Suppressor macrophage treated with lipopolysaccharide for 4 hours (primary cell): ENCODE measurements at places on chromosomes 6 and 20.

- peak; percentile 79 for DNase-seq
Observed at GRCh38 chr6:5657684-5658430, 348.9 kb downstream of the NRN1 start.

DNA sequence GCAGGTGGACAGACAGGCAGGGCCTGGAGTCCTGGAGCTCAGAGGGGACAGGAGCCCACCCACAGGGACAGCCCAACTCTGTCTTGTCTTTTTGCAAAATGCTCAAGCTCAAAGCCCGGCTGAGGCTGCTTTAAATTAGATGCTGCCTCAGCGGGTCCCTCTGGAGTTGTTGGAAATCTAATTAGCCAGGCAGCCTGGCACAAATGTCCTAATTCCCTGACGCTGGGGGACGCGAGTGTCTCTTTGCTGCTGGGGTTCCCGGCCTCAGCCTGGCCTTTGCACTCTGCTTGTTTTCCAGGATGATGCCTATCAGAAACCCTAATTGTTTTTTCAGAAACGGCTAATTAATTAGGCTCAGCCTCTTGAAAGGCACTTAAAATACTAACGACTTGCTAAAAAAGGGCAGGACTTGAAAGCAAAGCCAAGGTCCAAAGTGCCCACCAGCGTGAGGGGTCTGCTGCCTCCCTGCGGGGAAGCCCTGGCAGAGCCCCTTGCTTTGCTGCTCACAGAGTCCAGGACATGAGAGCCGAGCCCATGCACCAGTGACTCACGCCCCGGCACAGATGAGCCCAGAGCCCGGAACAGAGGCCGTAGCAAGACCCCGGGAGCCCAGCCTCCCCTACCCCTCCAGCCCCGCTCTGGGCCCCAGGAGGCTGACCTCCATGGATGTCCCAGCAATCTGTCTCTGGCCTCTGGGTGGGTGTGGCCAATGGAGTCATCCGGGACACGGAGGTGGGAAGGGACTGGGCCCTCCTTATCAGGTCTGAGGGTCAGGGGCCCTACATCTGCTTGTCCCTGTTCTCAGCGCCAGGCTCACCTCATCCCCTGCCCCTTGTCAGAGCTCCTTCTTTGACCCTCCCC is 46.0 kb upstream of the BHLHE23 start:
- no peak for DNase-seq

GRCh38 chr20:1667502-1668085 is 10.0 kb upstream of the SIRPG start:
- no peak for DNase-seq

- DNase-seq = no peak
Observed at GRCh38 chr6:153051801-153052200, 49.3 kb upstream of the MTRF1L start.

DNA sequence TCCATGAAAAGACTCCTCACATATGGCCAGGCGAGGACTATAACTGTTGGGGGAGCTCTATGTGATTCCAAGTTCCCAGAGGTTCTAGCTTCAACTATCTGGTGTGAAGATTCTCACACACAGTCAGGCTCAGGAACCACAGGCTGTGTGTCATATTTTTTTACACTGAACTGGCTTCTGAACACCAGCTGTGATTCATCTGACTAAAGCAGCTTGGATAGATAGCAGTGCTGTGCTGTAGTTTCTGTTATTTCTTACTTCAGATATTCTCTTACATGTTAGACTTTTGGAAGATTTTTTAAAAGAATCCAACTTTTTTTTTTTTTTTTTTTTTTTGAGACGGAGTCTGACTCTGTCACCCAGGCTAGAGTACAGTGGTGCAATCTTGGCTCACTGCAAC is 140.7 kb upstream of the MCHR2 start:
- no peak for DNase-seq

- DNase-seq = no peak
Observed at GRCh38 chr20:34090645-34091044, 21.4 kb downstream of the EIF2S2 start.

- DNase-seq = no peak
Observed at GRCh38 chr6:21504790-21505189, 88.8 kb upstream of the SOX4 start.

GRCh38 chr6:128208851-128209580 is 308.2 kb upstream of the THEMIS start:
- no peak for DNase-seq

GRCh38 chr6:85537055-85537494 is 56.6 kb downstream of the SNX14 start:
- DNase-seq = peak; percentile 19

GRCh38 chr6:13813026-13813425 is 1.3 kb downstream of the MCUR1 start:
- DNase-seq = no peak

DNA sequence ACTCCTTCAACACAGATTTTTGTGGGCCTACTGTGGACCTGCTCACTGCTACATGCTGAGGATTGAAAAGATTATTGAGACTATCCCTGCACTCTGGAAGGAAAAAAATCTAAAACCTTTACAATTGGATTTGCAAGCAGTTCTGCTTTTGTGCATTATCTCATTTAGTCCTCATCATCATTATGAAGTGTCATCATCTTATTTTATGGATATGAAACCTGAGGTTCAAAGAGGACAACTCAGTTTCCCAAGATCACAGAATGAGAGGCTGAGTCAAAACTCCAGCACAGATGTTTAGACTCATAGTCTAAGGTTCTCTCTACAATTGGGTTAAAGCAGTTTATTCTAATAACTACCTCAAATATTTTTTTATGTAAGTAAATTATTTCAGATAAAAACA is 160.2 kb upstream of the MARCKS start:
- peak; percentile 93 for DNase-seq

DNA sequence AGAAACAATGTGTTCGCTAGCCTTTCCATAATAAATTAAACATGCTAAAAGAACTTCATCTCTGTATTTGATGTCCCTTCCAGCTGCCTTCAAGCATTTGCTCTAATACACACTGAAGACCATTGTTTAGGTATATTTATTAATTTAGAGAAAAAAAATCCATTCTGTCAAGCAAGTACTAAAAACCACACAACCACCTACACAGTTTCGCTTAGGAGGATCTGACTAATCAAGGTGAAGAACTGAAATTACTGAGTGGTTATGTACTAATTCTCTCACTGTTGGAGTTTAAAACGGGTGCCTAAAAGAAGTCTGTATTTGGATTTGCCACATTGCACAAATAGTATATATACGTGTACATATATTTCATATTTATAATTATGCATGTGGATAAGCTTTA is 58.9 kb downstream of the GMDS start:
- DNase-seq = no peak

DNA sequence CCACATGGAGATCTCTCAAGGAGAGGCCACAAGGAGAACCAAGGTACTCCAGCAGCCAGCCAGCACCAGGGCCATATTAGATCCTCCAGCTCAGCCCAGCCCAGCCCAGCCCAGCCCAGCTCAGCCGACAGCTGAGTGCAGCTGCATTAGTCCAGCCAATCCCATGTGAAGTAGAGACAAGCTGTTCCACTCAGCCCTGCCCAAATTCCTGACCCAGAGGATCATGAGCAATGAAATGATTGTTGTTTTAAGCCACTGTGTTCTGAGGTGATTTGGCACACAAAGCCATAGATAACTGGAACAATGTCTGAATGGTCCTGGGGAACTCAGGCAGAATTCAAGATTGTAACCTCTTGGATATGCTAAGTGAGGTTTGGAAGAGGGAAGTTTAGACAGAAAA is 59.5 kb upstream of the BMP2 start:
- no peak for DNase-seq

DNA sequence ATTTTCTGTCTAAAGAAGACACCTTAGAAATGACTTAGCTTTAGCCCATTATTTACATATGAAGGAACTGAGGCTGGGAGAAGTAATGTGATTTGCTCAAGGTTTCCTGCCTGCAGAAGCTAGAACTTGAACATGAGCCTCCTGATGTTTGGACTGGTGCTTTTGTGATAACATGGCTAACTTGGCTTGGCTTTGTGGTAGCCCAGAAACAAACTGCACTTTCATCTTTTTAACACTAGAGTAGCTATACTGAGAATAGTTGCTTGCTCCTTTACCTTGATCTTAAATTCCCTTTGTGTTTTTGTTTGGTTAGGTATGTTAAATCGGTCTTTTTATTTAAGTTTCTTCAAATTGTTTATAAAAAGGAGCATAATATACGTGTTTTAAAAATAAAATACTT is 163.5 kb upstream of the MANEA start:
- DNase-seq = no peak

DNA sequence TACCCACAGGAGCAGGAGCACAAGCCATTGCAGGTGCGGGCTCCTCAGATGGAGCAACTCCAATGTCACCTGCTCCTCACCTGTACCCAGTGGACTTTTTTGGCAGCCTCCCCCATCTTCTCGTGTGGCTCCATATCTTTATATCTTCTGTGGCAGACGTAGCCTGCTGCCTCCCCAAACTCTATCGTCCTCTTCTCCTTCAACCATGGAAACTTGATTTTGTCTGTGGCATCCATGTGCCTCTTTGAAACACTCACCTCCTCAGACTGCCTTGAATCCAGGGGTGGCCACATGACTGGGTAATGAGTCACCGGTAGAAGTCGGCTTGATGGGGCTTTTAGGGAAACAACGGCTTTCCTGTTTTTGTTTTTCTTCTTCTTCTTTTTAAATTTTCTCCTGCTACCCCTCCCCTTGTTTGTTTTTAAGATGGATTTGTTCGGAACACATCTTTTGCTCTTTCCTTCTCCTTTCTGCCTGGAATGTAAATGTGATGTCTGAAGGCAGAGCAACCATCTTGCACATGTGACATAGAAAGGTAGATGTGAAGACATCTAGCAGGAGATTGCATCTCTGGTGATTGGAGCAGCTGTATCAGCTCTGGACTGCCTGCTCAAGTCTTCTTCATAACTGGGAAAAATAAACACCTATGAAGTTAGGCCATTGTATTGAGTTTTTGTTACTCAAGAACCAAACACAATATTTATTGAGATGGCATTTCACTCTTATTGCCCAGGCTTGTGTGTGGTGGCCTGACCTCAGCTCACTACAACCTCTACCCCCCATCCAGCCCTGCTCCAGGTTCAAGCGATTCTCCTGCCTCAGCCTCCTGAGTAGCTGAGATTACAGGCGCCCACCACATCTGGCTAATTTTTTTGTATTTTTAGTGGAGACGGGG is 69.9 kb upstream of the DDR1 start:
- peak; percentile 79 for DNase-seq

DNA sequence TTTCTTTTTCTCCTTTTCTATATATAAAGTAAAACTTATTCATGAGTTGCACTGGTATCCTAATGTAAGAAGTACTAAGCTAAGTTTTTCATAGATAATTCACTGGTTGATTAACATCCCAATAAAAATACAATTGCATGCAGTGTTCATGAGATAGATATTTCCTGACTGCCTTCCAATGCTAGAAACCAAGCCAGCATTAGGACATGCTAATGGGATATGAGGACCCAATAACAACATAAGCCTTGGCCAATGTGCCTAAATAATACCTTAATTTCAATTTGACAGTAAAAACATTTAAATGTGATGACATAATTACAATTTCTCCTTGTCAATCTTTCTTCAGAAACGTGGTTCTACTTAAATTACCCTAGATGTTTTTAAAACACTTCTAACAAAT is 152.7 kb downstream of the RNGTT start:
- DNase-seq = no peak

DNA sequence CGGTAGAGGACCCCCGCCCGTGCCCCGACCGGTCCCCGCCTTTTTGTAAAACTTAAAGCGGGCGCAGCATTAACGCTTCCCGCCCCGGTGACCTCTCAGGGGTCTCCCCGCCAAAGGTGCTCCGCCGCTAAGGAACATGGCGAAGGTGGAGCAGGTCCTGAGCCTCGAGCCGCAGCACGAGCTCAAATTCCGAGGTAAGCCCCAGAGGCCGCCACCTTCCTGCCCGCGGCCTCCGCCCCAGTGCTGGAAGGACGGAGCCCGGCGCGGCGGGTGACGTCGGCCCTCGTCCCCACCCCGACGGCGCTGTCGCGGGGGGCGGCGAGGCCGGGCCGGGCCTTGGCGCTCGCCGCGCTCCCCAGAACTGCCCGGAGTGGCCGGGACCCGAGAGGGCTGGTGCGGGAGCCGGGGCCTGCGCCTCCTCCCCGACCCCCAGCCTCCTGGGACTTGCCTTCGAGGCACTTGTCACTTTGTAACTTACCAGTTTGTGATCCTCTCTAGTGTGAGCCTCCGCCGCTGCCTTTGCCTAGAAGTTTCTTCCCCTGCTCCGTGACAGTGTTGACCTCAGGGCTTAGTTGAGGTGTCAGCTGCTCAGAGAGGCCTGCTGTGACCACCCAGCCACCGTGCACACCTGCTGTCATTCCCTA is 417 bp downstream of the VAPB start:
- DNase-seq = peak; percentile 61

DNA sequence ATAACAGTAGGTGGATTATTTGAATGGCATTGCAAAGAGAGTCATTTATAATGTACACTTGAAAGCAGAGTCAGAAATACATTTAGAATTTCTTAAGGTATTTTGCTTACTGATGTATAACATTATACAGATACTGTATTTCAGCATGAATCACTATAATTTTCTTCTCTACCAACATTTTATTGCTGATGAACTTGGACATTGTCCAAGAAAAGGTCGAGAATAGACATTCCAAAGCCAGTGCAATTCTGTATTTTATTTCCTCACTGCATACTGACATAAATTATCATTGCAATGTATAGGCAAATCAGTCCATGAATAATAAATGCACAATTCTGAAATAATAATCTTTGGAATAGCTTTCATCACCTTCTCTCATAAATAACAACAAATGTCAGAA is 1420.0 kb upstream of the EYS start:
- DNase-seq = no peak

DNA sequence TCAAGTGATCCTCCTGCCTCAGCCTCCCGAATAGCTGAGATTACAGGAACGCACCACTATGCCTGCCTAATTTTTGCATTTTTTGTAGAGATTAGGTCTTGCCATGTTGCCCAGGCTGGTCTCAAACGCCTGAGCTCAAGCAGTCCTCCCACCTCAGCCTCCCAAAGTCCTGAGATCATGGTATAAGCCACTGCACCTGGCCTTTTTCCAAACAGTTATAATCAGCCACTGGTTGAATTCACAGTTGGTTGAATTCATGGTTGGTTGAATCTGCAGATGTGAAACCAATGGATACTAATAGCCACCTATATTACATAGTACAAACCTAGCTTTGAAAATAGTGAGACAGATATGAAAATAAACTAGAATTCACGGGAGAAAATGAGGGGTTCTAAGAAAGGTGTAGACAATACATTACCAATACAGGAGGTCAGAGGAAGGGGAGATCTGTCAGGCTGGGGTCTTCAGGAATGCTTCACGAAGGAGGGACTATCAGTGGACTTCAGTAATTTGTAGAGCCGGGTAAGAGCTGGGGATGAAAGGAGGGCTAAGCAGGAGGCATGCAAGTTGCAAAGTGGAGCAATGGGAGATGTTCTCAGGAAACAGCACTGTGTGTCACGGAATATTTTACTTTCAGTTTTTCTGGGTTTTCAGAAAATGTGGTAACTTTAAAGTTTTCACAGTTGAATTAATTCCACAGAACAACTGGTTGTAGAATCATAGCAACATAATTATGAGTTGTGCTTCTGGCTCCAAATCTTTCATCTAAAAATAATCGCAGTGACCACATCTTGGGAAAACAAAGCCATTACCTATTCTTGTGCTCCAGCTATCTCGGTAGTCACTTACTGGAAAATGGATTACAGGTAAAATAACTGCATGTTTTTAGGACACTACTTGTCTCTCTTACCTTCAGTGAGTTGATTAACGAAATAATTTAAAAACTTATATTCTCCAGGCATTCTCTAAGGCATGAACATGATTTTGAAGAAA is 12.9 kb upstream of the CEP85L start:
- no peak for DNase-seq
